Pancreas (tissue), 10 donors: ENCODE measurements at places on chromosomes 3 and 15. TPM values are rescaled to one million over a fixed set of nuclear protein-coding genes. Genes with fewer than 3 reads are reported as not detected.

GRCh38 chr15:47398132-47398531, 319.2 kb upstream of the SEMA6D start:
- DNase-seq = no peak

Gene FGD5
- total RNA-seq = 7.1 TPM

- DNase-seq = peak; percentile 84
Observed at GRCh38 chr15:62067448-62068044, 769 bp downstream of the C2CD4A start.

GRCh38 chr3:179788996-179789395, 136.2 kb downstream of the USP13 start:
- no peak for DNase-seq

DNA sequence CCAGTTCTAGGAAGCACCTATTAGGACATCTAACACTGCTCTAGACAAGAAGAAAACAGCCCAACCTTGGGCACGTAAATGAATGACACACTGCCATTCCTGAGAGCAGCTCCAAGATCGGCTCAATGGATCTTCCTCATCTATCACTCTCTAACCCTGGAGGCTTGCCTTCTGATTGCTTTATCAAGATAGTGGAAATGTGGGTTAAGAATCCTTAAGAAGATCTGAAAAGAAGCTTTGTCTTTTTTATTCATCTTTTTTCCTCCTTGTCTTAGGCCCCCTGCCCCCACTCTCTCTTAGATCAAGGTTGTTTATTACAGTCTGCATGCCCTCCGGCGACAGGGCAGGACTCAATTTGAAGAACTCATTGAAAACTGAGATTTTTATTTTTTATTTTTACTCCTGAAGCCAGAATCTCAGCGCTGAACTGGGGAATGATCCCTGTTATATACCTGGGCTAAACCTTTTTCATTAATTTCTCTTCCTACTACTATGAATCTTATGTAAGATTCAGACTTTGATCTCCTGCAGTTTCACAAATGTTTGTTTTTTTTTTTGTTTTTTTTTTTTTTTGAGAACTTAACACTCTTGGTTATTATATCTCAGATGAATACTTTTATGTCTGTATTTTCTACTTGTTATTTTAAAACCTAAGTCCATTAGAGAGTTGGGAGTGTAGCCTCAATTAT, 219.5 kb downstream of the SV2B start:
- DNase-seq = no peak

DNA sequence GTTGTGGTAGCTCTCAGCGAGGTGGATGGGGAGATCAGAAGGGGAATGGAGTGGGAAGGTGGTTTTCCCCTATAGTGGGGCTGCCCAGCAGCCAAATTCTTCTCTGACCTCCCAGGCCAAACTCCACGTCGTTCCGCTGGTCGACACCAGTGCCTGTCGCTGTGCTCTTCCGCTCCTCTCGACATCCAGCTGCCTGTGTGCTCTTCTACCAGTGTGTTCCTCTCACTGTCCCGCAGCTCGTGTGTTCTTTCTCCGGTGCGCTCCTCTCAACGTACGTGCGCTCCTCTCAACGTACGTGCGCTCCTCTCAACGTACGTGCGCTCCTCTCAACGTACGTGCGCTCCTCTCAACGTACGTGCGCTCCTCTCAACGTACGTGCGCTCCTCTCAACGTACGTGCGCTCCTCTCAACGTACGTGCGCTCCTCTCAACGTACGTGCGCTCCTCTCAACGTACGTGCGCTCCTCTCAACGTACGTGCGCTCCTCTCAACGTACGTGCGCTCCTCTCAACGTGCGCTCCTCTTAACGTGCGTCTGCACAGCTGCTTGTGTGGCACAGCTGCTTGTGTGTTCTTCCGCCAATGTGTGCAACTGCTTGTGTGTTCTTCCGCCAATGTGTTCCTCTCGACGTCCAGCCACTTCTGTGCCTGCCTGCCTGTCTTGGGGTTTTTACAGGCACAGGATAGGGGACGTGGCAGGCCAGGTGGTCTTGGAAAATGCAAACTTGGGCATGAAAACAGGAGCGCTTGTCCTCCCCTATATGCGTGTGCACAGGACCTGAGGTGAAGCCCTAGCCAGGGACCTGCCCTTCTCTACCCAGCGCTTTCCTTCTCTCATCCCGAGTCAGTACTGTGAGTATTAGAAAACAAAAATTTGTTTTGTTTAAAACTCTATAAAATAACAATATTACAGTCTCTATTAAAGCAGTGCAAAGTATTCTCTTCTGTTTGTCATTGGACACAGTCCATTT, 991.1 kb downstream of the GBE1 start:
- DNase-seq = peak; percentile 60

GRCh38 chr15:50083424-50084025, 35.5 kb downstream of the ATP8B4 start:
- DNase-seq = no peak

- no peak for DNase-seq
Observed at GRCh38 chr3:46999516-47000197, 20.2 kb downstream of the NBEAL2 start.

Gene LYSMD4
- total RNA-seq = 3.4 TPM
